ENCODE measurements at places on chromosomes 7 and 10. TPM values are rescaled to one million over a fixed set of nuclear protein-coding genes. Genes with fewer than 3 reads are reported as not detected.

DNA sequence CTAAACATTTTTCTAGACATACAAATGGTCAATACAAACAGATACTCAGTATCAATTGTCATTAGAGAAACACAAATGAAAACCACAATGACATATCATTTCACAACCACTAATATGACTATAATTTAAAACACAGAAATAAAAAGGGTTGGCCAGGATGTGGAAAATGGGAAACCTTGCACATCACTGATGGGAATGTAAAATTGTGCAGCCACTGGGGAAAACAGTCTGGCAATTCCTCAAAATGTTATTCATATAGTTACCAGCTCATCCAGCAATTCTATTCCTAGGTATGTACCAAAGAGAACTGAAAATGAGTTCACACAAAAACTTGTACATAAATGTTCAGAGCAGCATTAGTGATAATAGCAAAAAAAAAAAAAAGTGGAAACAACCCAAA, 106.1 kb upstream of the LRRTM3 start:
- H3K27ac ChIP-seq = no peak overlapping the region
- no peaks in the 10 kb centered on the region for H3K4me1 ChIP-seq
- no peak for DNase-seq
- no peaks in the 10 kb centered on the region for H3K27me3 ChIP-seq
- H3K36me3 ChIP-seq = no peaks in the 10 kb centered on the region

The GIMAP7 gene
- total RNA-seq = 171 TPM

DNA sequence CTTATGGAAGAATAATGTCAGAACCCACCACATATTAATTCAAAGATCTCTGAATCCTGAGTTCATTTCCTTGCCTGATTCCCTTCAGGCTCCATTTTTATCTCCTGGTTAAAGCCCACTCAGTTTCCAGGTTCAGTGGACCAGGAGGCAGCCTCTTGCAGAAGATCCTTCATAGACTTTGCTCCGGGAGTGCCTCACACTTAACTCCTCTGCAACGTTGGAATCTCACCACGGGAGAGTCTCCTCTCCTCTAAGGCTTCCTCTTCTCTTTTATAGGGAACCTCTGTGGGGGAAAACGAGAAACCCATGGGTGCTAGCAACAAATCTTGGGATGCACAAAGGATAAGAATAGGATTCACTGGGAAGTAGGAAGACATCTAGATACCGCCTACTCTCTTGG, 1.7 kb upstream of the BLOC1S2 start:
- peaks cover 29% of the 10 kb centered on the region for H3K4me1 ChIP-seq
- H3K4me3 ChIP-seq = no peak overlapping the region
- peaks cover 15% of the 10 kb centered on the region for H3K36me3 ChIP-seq
- H3K27ac ChIP-seq = no peak overlapping the region
- no peak for DNase-seq

The PITX3 gene
- not detected for total RNA-seq

The GUSB gene
- 74.0 TPM for total RNA-seq

The PPP2R2D gene
- 40.3 TPM for total RNA-seq

The CCNJ gene
- 4.7 TPM for total RNA-seq

The CYP3A5 gene
- not detected for total RNA-seq

GRCh38 chr7:26704786-26705185, 159.6 kb downstream of the SKAP2 start:
- no peaks in the 10 kb centered on the region for H3K36me3 ChIP-seq
- peaks cover 8% of the 10 kb centered on the region for H3K27me3 ChIP-seq
- DNase-seq = no peak
- no peak overlapping the region for H3K27ac ChIP-seq
- no peak overlapping the region for H3K4me3 ChIP-seq

The PDSS1 gene
- 12.9 TPM for total RNA-seq

DNA sequence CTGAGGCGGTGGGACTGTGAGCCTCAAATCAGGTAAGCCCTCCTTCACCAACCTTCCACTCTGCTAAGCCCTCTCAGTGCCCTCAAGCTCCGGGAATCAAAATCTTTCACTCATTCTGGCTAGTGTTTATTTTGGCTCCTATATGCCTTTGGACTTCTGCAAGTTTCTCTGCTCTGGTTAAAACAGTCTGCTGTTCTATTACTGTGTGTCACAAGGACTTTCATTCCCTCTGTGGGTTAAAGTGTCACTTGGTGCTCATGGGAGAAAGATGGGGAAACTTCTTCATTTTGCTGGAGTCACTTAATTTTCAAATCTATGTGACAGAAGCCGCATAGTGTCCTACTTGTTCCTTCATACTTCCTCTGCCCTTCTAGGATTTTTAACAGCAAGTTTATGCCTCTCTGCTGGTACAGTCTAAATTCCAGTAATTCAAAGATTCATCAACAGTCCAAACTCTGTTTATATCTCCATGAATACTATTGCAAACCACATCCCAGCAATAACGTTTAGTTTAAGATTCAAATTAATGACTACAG, 61.3 kb downstream of the CD36 start:
- H3K4me3 ChIP-seq = no peak overlapping the region
- no peak overlapping the region for H3K27ac ChIP-seq
- H3K4me1 ChIP-seq = no peaks in the 10 kb centered on the region
- DNase-seq = no peak

Data from activated CD4-positive, alpha-beta memory T cell treated with anti-CD3 and anti-CD28 coated beads, Interleukin-2, amount 10 ng/mL, durations not matched to agents 7 days and 5 days (primary cell).